ENCODE measurements at places on chromosomes 13 and 19.

DNA sequence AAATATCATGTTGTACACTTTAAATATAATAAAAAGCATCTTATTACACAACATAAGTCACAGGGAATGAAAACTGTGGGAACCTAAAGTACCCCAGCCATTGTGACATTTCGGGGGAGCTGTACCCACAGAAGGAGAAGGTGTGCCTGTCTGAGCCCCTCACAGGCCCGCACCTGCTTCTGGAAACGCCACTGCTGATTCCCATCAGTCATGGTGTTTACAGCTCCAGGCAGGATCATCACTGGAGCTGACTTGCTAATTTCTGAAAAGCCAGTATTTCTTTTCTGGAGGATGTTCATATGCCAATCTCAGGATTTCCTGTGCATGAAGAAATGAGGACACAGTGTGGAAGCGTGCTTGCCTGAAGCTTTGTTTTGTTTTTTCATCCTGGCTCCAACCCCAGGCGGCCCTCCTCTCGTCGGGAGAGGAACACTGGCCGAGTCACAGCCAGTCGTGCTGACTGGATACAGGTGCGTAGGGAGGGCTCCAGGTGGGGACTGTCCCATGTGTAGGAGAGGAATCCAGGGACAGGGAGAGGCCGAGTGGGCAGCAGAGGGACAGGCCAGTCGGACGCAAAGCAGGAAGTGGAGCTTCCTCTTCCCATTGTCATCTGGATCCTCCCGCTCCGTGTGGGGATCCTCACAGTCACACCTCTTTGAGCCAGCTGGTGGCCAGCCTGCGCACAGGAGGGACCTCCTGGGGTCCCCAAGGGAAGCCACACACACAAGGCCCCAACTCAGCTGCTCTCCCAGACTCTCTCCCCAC lies 4.2 kb upstream of the ATP12A start:
- no peak for DNase-seq

DNA sequence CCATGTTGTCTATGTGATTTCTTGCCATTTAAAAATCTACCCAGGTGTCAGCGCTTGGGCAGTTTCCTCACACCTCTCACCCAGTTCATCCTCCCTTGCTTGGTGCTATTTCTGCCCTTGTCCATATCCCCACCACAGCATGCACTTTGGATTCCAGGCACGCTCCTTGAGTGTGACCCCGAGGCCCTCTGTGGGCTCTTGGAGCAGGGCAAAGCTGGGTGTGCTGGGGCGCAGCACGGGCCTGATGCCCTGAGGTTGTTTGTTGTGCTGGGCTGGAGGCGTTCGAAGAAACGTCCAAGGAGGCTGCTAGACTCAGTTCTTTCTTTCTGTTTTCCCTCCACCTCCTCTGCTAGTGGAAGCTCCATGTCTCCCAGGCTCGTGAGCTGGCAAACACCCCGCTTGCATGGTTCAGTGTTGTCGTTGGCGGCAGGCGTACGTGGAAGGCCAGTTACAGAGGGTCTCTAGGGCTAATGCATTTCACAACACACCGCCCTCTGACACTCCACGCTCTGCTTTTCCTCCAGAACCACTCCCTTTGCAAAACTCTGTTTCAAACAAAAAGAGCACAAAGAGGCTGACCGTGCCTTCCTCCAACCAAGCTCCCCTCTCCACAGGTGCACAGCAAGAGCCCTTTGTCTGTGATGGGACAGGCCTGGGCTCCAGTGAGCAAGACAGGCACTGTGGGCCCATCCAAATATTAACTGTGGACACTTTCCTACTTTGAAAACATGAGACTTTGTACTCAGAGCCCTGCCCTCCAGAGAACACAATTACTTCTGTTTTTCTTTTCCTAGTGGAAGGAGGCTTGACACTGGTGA lies 117.7 kb upstream of the GJB6 start:
- DNase-seq: no peak

DNA sequence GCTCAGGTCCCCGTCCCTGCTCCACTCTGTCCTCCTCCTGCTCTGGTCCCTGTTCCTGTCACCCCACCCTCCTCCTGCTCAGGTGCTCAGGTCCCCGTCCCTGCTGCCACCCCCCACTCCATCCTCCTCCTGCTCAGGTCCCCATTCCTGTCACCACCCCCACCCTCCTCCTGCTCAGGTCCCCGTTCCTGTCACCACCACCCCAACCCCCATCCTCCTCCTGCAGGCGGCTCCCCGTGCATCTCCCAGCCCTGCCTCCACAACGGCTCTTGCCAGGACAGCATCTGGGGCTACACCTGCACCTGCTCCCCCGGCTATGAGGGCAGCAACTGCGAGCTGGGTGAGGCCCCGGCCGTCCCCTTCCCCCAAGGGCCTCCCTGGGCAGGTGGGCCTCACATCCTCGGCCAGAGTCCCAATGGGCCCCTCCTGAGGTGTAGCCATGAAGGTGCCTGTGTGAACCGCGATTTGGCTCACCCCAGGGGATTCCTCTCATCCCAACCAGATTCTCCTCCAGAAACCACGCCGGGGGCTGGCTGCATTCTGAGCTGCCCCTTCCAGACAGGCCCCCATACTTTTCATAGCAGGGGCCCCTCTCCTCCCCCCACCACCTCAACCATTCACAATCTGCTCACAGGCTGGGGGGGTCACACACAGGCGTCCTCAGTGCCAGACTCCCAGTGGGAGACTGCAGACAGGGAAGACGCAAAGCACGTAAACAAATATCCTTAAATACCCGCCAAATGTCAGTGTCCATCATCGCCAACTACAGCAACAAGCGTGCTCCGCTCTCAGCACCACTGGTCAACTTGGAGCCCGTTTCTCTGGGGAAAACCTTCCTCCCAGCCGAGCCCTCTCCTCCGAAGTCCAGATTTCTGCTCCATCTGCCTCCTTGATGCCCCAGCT lies 4.6 kb downstream of the PROZ start:
- no peak for DNase-seq

DNA sequence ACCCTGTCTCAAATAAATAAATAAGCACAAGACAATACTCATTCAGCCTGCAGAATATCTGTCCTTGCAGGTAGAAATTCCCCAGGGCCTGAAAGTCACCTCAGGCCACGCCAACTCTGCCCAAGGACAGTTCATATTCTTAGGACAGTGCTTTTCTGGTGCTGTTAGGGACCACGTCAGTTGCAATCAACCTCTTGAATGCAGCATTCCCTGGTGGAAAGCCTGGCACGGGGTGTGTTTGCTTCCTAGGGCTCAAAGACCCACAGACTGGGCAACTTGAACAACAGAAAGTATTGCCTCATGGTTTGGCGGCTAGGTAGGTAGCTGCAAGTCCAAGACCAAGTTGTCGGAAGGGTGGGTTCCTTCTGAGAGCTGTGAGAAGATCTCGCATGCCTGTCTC lies 160.3 kb downstream of the KCTD15 start:
- no peak for DNase-seq

DNA sequence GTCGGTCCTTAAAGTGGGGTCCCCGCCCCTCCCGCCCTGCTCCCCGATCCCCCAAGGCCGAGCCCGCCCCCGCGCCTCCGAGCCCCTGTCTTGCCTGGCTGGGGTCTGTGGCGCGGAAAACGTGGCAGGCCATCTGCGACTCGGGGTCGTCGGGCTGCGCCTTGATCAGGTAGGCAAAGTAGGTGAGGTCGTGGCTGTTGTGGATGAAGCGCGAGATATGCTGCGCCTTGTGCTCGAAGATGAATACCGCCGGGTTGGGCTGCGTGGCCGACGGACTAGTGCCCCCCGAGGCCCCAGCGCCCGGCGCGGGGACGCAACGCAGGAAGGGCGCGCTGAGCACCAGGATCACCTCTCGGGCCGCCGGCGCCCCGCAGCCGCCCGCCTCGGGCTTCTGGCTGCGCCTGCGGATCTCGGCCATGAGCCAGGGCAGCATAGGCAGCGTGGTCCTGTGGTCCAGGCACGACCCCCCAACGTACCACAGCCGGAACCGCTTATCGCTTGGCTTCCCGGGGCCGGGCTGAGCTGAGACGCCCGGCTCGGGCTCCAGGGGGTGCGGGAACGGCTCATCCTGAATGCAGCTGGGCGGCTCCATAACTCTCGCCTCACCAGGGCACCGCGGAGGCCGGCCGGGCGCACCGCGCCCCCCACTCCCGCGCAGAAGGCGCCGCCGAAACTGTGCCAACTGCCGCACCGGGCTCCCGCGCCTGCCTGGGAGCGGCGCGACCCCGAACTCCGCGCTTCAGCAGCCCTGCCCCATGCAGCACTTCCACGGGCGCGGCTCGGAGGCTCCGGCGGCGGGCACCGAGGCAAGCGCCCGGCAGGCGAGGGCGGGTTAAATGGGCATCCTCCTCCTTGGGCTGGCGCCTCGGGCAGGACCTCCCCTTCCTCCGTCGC lies 546 bp downstream of the TBC1D4 start:
- DNase-seq: no peak

GRCh38 chr19:604355-604754 lies 14.7 kb downstream of the HCN2 start:
- DNase-seq: no peak

- no peak for DNase-seq
These were observed 2.9 kb downstream of the KASH5 start for GRCh38 chr19:49390929-49391359.

GRCh38 chr19:16252459-16253205 lies 54.9 kb downstream of the AP1M1 start:
- no peak for DNase-seq

DNA sequence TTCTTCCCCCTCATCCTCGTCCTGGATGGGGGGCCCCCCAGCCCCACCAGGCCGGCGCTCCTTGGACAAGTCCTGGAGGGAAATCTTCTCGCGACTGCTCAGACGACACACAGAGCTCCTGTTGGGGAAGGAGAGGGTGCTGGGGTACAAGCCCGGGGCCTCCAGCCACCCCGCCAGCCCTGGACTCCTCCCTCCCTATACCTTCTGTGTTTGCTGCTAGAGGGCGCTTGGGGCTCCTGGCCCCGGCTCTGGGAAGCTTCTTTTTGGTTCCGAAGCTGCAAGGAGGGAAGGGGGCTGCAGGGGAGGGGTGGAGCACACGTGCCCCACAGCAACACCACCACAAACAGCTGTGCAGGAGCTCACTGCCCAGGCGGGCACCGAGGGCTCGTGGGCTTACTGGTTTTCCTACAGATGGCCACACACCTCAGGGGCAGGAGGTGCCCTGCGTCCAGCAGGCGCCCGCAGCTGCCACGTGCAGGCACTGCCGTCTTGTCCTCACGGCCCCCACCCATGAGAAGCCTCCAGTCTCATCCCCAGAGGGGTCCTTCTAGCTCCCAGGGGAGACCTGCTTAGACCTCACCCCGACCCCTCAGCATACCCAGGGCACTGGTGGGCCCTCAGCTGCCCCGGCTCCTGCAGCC lies 20.5 kb downstream of the EPS8L1 start:
- DNase-seq: no peak

DNA sequence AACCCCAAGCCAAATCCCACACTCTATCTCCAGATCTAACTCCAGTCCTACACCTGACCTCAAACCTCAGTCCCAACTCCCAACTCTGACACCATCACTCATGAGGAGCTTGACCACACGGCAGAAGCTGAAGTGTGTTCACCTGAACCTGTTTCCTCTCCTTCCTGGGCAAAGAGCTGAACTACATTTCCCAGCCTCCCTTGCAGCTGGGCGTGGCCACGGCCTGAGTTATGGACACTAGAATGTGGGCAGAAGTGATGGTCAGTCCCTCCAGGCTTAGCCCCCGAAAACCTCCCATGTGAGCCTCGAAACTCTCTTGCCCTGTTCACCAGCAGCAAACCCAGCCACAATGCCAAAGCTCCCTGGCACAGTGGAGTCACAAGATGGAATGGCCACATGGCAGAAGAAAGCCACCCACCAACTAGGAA lies 19.5 kb upstream of the MEIS3 start:
- no peak for DNase-seq

DNA sequence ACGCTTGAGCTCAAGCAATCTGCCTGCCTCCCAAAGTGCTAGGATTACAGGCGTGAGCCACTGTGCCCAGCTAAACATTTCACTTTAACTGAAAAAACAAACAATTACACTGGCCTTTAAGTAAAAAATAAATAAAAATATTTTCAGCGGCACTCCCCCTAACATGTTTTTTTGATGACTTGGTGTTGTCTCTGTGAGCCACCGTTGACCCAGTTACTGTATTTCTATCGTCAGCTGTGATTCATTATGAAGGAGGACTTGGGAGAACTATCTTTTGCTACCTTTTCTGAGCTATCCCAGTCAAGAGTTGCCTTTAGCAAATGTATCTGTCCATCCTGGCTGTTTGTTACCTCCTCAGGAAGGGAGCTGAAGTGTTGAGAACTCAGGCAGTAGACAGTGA lies 18.5 kb upstream of the C19orf33 start:
- DNase-seq: no peak

DNA sequence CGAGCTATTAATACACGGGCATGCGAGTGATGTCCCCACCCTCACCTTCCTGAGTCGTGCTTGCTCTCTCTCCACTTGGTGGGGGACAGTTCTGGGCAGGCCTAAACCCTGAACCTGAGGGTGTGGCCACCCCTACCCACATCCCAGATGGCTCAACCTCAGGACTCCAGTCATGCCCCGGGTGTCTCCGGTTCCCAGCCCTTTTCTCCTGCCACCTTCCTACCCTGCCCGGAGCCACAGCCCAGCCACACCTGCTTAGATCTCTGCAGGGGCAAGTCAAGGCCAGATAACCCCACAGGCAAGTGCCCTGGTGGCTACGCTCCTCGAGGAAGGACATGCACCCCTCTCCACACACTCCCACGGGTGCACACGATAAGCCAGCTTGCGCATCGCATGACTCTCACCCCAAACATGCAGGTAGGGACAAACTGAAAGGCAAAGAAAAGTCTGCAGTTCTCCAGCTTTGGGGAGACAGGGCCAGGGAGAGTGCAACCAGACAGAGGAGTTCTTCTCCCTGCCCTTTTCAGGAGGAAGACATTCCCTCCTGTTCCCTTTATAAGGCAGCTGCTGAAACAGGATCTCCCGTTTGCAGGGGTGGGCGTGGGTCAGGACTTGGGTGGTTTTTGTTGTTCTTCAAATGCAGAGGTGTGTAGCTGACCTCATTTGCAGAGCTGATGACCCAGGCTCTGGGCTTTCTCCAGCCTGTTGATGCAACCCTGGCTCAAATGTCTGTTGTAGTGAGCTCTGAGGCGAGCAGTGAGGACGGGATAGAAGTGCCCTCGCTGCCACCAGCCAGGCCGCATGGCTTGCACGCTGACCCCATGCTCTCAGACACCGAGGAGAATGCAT lies 88.6 kb downstream of the DPF1 start:
- no peak for DNase-seq

DNA sequence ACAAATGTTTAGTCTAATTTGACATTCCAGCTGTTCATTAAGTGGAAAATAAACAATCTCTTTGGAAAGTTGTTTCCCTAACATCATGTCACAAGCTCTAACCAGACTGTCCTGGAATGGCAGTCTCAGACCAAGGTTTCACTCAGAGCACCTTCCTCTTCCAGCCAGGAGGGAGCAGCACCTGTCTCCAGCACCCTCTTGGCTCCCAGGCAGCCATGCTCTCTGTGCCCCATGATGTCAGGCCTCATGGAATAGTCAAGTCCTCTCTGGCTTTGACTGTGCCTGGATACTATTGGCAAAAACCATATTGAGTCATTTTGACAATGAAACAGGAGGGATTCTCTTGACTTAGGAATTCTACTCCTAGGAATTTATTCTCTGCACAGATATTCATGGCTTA lies 171.4 kb downstream of the OXGR1 start:
- DNase-seq: no peak
